ENCODE measurements at places on chromosomes 16 and 17. TPM values are rescaled to one million over a fixed set of nuclear protein-coding genes. Genes with fewer than 3 reads are reported as not detected.

DNA sequence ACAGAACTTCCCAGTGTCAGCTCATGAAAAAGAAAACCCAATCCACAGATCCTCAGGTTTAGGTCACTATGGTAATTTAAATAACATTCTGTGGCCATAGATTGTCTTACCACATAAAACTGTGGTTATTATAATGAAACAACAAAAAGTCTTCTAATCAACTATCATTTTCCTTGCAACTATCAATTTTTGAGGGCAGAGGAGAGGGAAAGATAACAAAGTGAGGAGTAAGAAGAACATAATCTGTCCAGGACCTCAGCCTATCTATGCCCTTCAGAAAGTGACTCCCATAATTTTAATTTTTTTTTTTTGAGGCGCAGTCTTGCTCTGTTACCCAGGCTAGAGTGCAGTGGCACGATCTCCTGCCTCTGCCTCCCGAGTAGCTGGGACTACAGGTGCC, 4.0 kb upstream of the GGNBP2 start:
- no peak for DNase-seq

Gene CDH11
- total RNA-seq = 41.1 TPM

Gene PYDC1
- total RNA-seq = not detected

Gene FAM171A2
- total RNA-seq = 4.0 TPM
